ENCODE measurements at places on chromosomes 7 and 10. TPM values are rescaled to one million over a fixed set of nuclear protein-coding genes. Genes with fewer than 3 reads are reported as not detected.

DNA sequence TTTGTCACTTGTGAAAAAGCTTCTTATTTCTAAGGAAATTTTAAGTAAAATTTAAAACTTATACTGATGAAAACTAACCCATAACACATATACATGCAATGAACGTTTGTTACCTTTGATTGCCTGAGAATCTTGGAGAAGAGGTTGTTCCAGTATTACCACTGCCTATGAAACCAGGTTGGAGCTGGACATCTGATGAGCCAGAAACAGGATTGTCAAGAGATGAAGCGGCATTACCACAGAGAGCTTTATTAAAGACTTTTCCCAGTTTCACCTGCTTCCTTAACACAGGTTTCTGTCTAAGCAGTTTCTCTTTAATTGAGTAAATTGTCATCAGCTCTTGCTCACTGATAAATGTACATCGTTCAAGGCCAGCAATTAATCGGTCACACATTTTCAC lies 9.0 kb upstream of the KIF20B start:
- H3K4me1 ChIP-seq = peaks cover 16% of the 10 kb centered on the region
- DNase-seq = no peak
- H3K36me3 ChIP-seq = peaks cover 2% of the 10 kb centered on the region
- H3K4me3 ChIP-seq = no peak overlapping the region
- no peaks in the 10 kb centered on the region for H3K27me3 ChIP-seq

- no peak overlapping the region for H3K27ac ChIP-seq
- H3K27me3 ChIP-seq = peaks cover 3% of the 10 kb centered on the region
- no peaks in the 10 kb centered on the region for H3K4me1 ChIP-seq
- no peak overlapping the region for H3K4me3 ChIP-seq
These were observed 310.6 kb upstream of the PLXDC2 start for GRCh38 chr10:19505320-19506312.

GRCh38 chr7:140586516-140586915 lies 54.1 kb downstream of the DENND2A start:
- no peak overlapping the region for H3K27ac ChIP-seq

DNA sequence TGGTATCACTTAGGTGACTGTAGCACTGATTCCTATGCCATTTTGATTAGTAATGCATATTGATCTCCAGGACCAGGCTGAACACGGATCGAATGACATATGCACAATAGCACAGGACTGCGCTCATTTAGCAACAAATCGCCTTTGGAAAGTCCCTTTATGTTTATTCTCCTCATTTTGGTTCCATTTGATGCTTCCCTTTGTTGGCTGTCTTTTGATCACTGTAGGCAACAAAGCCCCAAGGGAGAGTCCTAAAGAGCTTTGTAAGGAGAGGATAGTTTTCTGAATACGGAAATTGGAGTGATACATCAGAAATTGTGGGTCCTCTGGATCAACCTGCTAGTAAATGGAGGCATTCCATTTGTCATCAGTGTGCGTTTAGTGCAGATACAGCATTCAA lies 1111.4 kb downstream of the SORCS1 start:
- H3K4me3 ChIP-seq = no peak overlapping the region
- no peaks in the 10 kb centered on the region for H3K27me3 ChIP-seq
- H3K4me1 ChIP-seq = no peaks in the 10 kb centered on the region
- H3K27ac ChIP-seq = no peak overlapping the region

DNA sequence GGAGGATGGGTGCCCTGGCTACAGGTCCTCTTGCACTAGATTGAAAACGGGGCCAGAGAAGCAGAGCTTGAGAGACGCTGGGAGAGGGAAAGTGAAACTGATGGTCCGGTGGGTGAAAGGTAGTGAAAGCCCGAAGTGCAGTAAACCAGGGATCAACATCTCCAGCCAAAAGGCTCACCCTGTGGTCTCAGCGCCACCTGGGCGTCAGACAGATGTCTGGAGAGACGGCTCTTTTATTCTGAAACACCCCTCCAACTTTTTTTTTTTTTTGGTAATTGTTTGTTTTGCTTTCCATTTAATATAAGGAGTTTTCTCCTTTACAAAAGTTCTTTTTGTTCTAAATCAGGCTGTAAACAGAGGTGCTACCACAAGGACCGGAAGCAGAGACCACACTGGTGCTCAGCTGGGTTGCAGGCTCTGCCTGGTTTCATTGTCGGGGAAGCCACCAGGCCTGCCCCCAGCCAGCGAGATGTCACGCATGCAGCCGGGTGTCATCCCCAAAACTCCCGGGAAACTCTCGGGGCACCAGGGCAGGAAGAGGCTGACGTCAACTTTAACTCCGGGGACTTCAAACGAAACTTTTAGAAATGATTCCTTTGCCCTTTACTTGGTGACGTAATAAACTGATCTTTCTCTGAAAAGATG lies 11.2 kb downstream of the IL2RA start:
- peaks cover 49% of the 10 kb centered on the region for H3K27me3 ChIP-seq
- DNase-seq = no peak
- H3K27ac ChIP-seq = no peak overlapping the region

DNA sequence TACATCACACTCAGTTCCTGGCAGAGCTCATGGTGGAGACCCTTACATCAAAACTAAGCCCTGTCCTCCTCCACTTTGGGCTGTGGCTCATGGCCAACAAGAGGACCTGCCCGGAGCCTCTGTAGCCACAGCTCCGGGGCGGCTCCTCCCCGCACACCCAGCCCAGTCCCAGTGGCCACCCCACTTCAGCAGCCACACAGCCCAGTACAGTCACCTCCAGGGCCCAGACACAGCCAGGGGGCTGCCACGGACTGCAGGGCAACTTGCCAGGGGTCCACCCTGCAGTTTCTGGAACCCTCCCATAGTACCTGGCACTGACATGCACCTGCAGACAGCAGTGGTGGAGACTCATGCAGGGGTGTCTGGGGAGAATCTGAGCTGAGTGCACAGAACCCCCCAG lies 11.8 kb downstream of the ADGRA1 start:
- no peaks in the 10 kb centered on the region for H3K36me3 ChIP-seq
- no peaks in the 10 kb centered on the region for H3K4me1 ChIP-seq
- H3K27me3 ChIP-seq = peaks cover 36% of the 10 kb centered on the region
- no peak overlapping the region for H3K4me3 ChIP-seq
- no peak for DNase-seq

GRCh38 chr7:142412551-142413193 lies 154.8 kb upstream of the PRSS58 start:
- H3K4me3 ChIP-seq = no peak overlapping the region
- H3K4me1 ChIP-seq = no peaks in the 10 kb centered on the region
- peaks cover 3% of the 10 kb centered on the region for H3K27me3 ChIP-seq
- DNase-seq = no peak
- H3K36me3 ChIP-seq = no peaks in the 10 kb centered on the region
- no peak overlapping the region for H3K27ac ChIP-seq

DNA sequence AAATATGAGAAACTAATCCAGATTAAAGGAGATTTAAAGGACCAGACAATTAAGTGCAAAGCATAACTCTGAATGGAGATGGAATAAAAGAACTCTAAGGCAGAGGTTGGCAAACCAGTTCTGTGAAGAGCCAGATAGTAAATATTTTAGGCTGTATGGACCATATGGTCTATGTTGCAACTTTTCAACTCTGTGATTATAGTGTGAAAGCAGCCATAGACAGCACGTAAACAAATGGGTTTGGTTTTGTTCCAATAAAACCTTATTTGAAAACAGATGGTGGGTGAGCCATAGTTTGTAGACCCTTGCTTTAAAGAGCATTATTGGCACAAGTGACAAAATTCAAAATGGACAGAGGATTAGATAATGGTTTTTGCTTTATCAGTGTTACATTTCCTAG lies 884.1 kb downstream of the CCSER2 start:
- H3K36me3 ChIP-seq = no peaks in the 10 kb centered on the region
- H3K4me1 ChIP-seq = peaks cover 4% of the 10 kb centered on the region
- DNase-seq = no peak
- H3K4me3 ChIP-seq = no peak overlapping the region
- peaks cover 2% of the 10 kb centered on the region for H3K27me3 ChIP-seq

DNA sequence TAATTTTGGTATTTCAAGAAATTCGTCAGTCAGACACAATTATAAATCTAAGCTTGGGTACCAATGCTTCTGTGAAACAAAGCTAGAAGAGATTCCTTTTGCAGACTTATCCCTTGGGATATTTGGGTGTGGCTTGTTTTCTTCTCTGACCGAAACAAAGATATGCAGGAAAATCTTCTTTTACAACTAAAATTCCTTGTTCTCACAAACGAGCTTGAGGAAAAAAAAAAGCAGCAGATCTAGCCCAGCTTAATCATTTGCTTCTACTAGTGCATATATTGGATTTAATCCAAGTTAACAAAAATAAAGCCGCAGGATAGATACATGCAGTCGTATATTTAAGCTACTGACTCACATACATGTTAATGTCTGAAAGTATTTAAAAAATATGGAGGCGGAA lies 104.2 kb downstream of the PRTFDC1 start:
- H3K4me3 ChIP-seq = peak overlapping the region; percentile 34
- no peak for DNase-seq
- H3K27me3 ChIP-seq = no peaks in the 10 kb centered on the region
- H3K27ac ChIP-seq = peak overlapping the region; percentile 62
- peaks cover 46% of the 10 kb centered on the region for H3K4me1 ChIP-seq

DNA sequence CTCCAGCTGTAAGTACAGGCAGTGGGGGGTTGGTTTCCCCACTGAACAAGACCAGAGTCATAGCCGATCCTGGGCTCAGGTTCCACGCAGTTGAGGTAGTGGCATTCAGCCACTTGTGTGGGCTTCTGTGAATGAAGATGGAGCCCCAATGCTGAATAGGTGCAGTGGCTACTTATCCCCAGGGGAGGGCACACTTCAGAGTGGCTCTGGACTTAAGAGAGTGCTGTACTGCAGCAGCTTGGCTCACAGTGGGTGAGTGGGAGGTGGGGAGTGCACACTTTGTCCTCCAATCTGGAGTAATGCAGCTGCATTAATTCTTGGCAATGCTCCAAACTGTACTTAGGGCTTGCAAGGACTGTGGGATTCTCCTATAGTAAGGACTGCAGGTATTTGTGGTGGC lies 81.9 kb downstream of the BUB3 start:
- DNase-seq = no peak
- H3K4me1 ChIP-seq = no peaks in the 10 kb centered on the region
- H3K4me3 ChIP-seq = no peak overlapping the region

DNA sequence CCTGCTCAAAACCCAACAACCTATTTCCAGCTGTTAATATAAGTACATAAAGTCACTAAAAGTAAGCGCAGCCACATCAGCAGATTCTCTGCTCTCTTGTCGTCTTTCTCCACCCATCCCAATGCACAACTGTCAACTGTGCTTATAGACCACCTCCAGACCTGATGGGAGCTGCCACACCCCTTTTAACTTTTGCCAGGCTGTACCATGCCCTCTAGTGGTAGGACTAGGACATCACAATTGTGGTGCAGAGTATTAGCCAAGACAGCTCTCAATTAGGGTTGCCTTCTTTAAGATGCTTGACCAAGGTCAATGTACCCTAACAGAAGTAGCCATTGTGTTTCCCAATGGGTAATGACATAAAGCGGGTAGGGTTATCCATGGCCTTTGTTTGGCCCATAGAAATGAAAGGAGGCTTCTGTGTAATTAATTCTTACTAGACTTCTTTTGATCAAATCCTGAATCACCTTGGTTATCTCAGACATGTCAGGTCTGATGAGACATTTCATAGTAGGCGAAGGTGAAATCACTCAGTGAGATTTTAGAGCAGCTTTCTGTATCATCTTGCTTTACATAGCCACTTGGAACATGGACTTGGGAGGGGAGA lies 68.1 kb downstream of the SCRN1 start:
- no peak for DNase-seq
- peaks cover 5% of the 10 kb centered on the region for H3K4me1 ChIP-seq
- H3K27me3 ChIP-seq = no peaks in the 10 kb centered on the region
- H3K4me3 ChIP-seq = no peak overlapping the region
- H3K36me3 ChIP-seq = peaks cover 26% of the 10 kb centered on the region

DNA sequence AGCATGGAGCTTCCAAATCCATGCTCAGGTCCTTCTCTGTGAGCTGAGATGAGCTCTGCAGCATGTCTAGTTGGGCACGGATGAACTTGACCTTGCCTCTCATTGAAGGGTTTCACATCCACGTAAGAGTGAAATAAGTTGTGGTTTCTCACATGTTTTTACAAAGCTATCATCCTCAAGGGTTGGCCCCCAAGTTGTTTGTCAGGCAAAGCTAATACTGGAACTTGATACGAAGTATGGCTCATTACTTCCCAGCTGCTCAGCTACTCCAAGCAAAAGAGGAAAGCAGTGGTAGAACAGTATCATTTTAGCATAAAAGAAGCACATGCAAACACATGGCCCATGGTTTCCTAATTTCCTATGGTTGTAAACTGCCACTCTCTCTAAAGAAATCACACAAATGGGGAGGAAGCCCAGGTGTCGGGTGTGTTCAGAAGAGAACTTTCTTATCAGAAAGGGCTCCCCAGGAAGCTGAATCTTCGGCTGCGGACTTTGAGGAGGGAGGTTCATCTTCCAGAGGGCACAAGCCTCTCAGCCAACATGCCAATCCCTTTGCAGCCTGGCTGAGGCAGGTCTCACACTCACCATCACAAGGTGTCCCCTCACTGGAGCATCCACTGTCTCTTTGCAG lies 45.3 kb downstream of the PDLIM1 start:
- no peak overlapping the region for H3K27ac ChIP-seq
- H3K4me3 ChIP-seq = no peak overlapping the region
- peaks cover 14% of the 10 kb centered on the region for H3K36me3 ChIP-seq
- no peak for DNase-seq
- H3K27me3 ChIP-seq = no peaks in the 10 kb centered on the region

DNA sequence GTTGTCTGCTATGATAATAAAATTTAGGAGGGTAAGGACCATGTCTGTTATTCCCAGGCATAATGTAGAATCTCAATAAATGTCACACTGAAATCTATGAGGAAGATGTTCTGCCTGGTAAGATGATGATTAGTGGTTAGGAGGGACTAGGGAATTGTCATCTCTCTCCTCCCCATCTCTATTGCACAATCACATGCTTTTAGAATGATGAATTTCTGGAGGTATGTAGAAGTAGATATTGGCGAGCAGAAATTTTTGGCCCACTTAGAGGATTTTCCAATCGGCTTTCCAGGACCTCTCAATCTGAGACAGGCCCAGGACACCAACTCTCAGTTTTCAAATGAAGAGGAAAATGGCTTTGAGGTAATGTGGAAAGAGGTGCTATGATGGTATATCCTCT lies 2.0 kb upstream of the PITX3 start:
- peaks cover 44% of the 10 kb centered on the region for H3K4me1 ChIP-seq
- H3K4me3 ChIP-seq = no peak overlapping the region
- peaks cover 11% of the 10 kb centered on the region for H3K27me3 ChIP-seq
- no peak overlapping the region for H3K27ac ChIP-seq
- no peak for DNase-seq
- no peaks in the 10 kb centered on the region for H3K36me3 ChIP-seq

GRCh38 chr7:42359946-42360345 lies 122.9 kb upstream of the GLI3 start:
- H3K4me1 ChIP-seq = no peaks in the 10 kb centered on the region
- H3K27me3 ChIP-seq = no peaks in the 10 kb centered on the region
- H3K27ac ChIP-seq = no peak overlapping the region
- DNase-seq = no peak
- H3K36me3 ChIP-seq = peaks cover 3% of the 10 kb centered on the region

The ACTL6B gene
- total RNA-seq = not detected

The INA gene
- total RNA-seq = 10.4 TPM

The LIPN gene
- total RNA-seq = not detected

The ADCYAP1R1 gene
- not detected for total RNA-seq

The FANK1 gene
- 3.3 TPM for total RNA-seq
